ENCODE measurements at places on chromosomes 16 and 17.

DNA sequence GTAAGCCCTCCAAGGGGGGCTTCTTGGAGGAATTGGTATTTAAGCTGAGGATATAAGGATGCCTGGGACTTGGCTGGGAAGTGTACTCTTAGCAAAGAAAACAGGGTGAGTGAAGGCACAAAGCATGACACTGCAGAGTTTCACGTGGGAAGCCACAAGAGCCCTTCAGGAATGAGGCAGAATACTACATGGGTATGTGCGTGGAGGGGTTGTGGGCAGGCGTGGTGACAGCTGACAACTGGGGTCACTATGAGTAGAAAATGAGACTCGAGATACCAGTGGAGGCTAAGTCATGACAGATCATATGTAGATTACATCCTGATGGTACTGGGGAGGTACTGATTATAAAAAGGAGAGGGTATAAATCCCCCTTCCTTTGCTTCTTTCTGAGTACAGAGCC, 78.1 kb upstream of the XYLT1 start:
- no peak for DNase-seq

GRCh38 chr16:81350306-81350615, 35.5 kb downstream of the GAN start:
- no peak for DNase-seq

GRCh38 chr17:39485555-39485954, 24.3 kb downstream of the CDK12 start:
- DNase-seq: no peak

DNA sequence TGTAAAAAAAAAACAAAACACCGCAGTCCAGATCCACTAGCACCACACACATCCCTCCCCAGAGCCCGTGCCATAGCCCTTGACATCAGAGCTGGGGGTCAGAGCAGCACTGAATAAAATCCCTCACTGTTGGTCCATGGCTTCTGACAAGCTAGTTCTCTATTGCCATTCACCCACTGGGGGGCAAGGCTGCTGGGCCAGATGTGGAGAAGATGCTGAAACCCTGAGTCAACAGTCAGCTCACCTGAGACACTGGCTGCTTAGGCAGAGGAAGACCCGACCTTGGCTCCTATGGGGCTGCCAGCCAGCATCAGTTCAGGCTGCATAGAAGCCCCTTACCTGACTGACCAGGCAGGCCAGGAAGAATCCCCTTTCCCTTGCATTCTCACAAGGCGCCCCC, 228.2 kb downstream of the SOX9 start:
- no peak for DNase-seq

GRCh38 chr17:10069301-10069700, 129.1 kb downstream of the GAS7 start:
- DNase-seq: no peak

GRCh38 chr17:2056206-2057174, 1.6 kb downstream of the HIC1 start:
- DNase-seq: peak; percentile 73

DNA sequence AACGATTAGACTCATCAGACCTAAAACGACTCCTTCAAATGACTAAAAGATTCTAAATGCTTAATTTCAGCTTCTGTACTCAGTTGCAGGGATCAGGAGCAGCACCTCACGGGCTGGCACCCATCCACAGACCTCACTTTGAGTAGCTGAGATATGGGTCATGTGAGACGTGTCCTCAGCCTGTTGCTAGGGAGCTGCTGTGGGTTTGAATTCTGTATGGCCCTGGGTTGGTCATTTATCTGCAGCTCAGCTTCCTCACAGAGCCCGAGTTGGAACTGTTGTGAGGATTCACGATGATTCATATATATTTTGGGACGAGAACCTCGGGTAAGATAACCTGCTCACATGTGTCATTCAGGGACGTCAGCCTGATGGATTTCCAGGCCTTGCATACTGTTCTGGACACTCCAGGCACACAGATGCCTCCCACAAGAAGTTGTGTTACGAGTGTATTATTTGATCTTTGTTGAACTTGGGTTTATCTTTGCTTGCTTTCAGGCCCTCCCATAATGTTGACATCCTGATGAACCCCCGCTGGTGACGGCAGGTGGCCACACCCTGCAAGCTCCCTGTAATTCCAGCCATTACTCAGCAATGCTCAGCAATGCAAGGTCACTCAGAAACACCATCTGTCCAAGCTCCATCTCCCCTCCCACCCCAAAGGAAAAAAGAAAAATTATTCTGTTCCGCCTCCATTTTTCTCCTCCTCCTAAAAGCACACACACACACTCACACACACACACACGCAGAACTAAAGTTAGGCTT, 137.6 kb downstream of the RBFOX3 start:
- DNase-seq: no peak

GRCh38 chr16:75922250-75922649, 196.0 kb upstream of the CPHXL start:
- no peak for DNase-seq

DNA sequence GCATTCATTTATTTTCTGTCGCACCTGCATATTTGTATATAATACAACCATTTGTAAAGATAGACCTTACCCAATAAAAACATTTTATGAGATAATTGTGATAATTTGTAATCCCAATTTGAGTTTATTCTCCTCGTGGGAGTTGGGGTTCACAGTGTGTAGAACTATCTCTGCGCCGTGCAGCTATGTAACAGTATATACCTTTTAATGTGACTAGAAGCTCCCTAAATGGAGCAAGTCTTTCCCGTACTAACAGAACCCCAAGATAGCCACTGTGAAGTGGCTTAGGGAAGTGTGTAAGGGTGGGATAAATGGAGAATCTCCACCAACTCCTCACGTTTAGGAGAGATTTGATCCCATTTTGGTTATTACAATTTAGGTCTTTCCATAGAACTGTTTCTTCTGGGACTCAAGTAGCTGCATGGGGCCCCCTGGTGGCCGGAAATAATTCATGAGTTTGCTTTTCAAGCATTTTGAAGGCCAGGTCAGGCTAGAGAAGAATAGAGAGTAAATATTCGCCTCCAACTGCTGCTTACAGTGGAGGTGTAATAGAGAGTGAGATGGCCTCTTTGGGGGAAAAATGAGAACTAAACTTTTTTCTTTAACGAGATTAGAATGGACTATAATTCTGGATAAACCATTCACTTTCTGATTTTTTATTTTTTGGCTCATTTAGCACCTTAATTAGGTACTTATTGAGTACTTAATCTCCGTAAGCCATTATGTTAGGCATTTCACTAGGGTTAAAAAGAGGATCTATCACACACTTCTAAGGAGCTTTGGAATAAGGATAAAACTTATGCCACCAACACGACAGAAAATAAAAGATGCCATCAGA, 4.5 kb downstream of the TMEM100 start:
- peak; percentile 69 for DNase-seq

- no peak for DNase-seq
These were observed 16.3 kb upstream of the RFFL start for GRCh38 chr17:35079547-35080423.

DNA sequence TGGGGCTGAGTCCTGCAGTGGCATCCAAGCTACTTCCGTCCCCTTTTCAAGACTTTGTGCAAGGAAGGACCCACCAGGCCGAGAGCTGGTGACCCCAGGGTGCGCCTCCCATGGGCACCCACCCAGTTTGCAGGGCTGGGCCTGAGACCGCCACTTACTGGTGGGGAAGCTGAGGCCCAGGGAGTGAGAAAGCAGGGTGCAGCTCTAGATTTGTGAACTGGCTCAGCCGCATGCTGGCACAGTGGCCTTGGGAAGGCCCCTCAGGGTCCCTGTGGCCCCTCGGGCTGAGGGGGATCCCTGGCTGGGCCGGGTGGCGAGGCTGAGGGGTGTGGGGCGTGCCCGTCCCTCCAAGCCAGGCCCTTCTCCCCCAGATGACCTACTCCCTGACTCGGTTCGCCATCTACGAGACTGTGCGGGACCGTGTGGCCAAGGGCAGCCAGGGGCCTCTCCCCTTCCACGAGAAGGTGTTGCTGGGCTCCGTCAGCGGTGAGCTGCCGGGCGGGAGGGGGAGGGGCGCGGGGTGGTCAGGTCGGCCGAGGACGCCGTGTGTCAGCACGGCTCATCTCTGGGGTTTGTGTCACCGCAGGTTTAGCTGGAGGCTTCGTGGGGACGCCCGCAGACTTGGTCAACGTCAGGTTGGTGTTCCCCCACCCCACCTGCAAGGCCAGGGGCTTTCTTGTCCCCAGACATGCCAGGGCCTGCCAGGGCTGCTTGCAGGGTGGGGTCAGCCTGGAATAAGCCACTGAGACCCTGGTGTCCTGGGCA, 3.2 kb downstream of the SLC25A10 start:
- DNase-seq: no peak

DNA sequence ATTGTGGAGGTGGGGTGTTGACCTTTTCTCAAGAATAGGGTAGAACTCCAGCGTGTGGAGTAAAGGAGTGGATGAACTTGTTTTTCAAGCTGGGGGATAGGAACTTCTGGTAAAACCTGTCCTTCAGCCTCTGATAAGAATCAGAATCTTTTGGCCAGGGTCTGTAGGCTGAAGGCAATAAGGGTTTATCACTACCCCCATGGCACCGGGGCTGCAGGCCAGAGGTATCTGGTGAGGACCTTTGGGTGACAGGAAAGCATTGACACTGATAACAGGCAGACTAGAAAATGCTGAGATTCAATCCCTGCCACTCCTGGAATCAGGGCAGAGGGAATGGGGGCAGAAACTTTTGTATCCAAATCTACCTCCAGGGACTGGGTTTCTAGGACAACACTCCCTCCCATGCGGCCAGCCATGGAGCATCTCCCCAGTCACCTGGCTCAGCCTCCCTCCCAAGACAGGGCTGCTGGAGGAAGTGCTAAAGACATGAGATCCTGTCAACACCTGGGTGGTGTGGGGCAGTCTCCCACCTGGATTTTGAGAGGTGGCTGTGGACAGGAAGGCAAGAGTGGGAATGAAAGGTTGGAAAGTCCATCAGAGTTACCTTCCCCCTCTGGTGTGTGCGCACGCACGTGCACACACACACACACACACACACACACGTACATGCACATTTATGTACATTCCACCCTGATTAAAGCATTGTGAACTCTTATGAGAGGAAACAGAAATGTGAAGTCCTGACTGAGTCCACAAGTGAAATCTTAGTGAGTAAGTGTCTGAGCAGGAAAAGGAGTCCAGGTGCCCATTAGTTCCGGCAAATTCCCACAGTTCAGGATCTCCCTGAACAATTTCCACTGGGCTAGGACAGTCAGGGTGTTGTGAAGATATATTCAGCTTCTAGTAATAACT, 53.1 kb upstream of the MARCHF10 start:
- no peak for DNase-seq

GRCh38 chr17:62643496-62643895, 16.0 kb downstream of the MRC2 start:
- no peak for DNase-seq

DNA sequence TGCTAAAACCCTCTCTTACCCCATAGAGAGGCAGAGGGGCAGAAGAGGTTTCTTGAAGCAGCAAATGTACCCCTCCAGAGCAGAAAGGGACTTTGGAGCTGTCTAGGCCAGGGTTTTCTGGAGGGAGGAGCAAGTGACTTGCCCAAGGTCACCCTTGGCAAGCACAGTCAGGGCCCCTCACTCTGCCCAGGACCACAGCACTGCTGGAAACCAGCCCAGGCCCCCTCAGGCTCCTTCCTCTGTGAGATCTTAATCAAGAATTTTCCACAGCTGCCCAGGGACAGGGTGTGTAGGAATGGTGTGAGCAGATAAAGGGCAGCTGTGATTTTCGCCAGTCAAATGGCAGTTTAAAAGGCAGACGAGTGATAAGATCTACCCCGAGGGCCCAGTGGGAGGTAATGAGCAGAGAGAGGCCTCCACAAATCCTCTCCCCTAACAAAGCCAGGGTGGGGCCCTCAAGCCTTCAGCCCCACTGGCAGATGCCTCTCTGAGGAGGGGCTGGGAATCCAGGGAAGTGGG, 3.9 kb upstream of the SLC12A3 start:
- DNase-seq: no peak

GRCh38 chr17:38996660-38997337, 29.6 kb upstream of the FBXO47 start:
- no peak for DNase-seq

DNA sequence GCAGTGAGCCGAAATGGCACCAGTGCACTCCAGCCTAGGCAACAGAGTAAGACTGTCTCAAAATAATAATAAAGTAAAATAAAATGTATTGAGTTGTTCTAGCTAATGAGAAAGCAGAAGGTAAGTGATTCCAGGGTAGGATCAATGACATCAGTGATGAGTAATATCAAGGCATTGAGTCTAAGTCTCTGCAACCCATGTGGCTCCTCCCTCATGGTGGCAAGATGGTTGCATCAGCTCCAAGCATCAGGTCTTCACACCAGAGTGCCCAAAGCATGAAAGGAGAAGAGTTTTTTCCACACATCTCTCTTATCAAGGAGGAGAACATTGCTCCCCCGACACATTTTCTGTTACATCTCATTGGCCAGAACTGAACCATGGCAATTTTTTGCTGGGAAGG, 34.8 kb upstream of the GAS7 start:
- no peak for DNase-seq

GRCh38 chr17:66724581-66725341, 110.2 kb upstream of the CACNG5 start:
- DNase-seq: no peak

GRCh38 chr17:29483503-29483902, 83.3 kb downstream of the ABHD15 start:
- DNase-seq: no peak

DNA sequence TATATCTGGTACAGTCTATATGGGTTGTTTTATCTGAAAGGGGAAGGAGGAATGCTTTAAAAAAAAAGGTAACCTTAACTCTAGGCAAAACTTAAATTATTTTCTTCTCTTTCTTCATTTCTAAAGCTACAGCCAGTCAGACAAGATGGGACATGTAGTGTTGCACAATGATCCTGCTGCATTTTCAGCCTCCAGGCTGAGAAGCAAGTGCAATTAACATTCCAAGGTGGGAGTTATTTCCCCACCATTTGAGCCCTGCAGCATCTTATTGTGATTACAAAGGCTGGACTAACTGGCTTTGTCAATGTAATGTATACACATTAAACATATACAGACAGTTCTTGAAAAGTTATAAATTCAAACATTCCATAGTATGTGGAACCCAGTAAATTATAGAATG, 22.6 kb upstream of the NF1 start:
- DNase-seq: no peak

DNA sequence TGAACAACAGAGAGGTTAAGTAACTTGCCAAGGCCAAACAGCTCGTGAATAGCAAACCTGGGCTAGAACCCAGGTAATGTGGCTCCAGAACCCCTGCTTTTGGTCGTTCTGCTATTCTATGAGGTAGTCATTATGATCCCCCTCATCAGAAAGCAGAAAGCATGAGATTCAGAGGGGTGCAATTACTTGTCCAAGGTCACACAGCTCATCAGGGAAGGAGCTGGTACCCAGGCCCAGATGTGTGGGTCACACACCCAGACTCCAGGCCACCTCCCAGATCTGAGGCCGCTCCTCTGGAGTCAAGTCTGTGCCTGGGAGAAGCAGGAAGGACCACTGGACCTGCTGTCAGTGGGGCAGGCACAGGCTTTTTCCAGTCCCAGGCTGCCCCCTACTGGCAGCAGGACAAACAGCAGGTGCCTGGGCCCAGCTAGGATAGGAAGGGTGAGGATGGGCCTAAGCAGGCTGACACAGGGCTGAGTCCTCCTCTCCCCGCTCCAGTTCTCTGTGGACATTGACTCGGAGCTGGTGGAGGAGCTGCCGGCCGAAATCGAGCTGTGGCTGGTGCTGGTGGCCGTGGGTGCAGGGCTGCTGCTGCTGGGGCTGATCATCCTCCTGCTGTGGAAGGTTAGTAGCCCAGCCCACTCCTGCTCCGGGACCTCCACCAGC, 7.8 kb upstream of the PDK2 start:
- peak; percentile 76 for DNase-seq
